ENCODE measurements at places on chromosomes 2 and 18. TPM values are rescaled to one million over a fixed set of nuclear protein-coding genes. Genes with fewer than 3 reads are reported as not detected.

The CYS1 gene
- 1.4 TPM for total RNA-seq

The SIX3 gene
- 0.41 TPM for total RNA-seq

The UGT1A9 gene
- total RNA-seq: 4.9 TPM

The GALNT3 gene
- not detected for total RNA-seq

The CD28 gene
- total RNA-seq: not detected

The SEPTIN10 gene
- 73.0 TPM for total RNA-seq

The NDC80 gene
- 16.5 TPM for total RNA-seq

The CD8B2 gene
- total RNA-seq: not detected

All from A549 treated with DMSO at 1 μM for 4 hours (cell line).